ENCODE measurements at places on chromosomes 16 and 17.

DNA sequence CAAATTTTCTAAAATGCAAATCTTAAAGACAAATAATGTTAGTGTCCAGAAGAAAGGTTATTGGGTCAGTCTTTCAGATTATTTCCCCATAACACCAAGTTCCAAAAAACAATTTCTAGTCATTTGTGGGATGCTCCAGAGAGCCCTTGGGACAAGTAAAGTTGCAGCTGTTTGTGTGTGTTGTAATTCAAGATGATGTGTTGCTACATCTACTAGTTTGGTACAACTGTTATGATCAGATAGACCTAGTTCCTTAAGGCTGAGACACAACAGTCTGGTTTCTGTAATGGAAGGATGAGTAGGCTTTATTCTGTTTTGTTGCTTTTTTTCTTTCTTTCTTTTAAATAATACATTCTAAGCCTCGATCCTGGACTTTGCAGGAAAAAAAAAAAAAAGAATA lies 41.9 kb downstream of the PIGL start:
- DNase-seq: no peak

GRCh38 chr17:16075949-16076348 lies 76.3 kb downstream of the TTC19 start:
- no peak for DNase-seq

GRCh38 chr17:50289991-50290702 lies 15.9 kb downstream of the TMEM92 start:
- DNase-seq: no peak

DNA sequence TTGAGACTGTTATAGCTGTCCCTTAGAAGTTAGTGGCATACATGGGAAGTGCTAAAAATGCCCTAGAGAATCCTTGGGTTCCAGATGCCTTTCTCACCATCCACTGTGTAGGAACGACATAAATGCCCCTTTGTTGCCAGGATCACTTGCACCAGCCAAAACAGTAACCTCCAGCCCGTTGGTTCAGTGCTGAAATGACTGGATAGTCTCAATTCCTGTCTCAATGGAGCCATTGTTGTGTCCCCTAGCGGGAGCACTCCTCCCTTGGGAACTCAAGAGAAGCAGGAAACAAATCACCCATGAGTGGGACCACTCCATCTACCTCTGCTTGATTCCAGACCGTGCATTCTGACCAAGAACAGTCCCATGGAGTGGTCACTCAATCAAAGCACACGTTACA lies 23.1 kb downstream of the MPHOSPH6 start:
- no peak for DNase-seq

Data from stimulated activated CD4-positive, alpha-beta T cell treated with anti-CD3 and anti-CD28 coated beads, TNF-alpha, amount 100 ng/mL, for 4 hours (primary cell).